ENCODE measurements at places on chromosomes 1 and 21. TPM values are rescaled to one million over a fixed set of nuclear protein-coding genes. Genes with fewer than 3 reads are reported as not detected.

PCP4L1 gene
- not detected for total RNA-seq

SV2A gene
- 16.7 TPM for total RNA-seq

GRCh38 chr1:32695098-32695904 lies 7.3 kb downstream of the SYNC start:
- DNase-seq = no peak

GRCh38 chr1:63368131-63368530 lies 704 bp downstream of the ALG6 start:
- no peak for DNase-seq

- peak; percentile 89 for DNase-seq
These were observed 93.5 kb downstream of the SIK1 start for GRCh38 chr21:43333298-43334062.

- no peak for DNase-seq
These were observed 230.3 kb downstream of the C1orf94 start for GRCh38 chr1:34406833-34407539.

DNA sequence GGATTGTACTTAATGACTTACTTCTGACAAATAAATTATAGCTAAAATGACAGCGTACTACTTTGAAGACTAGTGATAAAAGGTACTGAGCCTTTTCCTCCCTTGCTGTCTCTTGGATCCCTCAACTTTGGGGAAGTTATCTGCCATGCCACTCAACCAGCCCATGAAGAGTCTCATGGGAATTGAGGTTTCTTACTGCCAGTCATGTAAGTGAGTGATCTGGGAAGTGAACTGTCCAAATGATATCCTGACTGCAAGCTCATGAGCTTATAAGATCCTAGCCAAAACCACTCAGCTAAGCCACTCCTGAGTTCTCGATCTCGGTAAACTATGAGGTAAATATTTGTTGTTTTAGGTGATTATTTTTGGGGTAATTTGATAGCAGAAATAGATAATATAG lies 247.8 kb downstream of the NCAM2 start:
- DNase-seq = no peak

DNA sequence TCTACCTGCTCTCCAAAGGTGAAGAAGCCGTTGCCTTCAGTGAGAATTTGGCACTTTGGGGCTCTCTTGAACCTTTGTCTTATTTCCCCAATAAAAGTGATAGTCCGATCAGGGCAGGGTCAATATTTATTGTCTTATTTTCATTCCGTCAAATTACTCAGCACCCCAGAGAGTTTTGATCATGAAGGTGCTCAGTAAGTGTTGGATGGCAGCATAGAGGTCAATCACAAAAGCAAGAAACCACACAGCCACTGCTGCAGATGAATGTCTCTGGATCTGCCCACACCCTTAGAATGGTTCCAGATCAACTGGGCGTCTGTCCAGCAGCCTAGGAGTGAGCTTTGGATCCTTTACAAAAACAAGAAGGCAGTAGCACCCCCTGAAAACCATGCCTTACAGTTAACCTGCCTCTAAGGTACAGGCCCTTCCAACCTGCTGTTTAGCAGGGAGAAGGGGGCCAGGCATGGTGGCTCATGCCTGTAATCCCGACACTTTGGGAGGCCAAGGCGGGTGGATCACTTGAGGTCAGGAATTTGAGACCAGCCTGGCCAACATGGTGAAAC lies 97.3 kb downstream of the PSMG1 start:
- no peak for DNase-seq

DNA sequence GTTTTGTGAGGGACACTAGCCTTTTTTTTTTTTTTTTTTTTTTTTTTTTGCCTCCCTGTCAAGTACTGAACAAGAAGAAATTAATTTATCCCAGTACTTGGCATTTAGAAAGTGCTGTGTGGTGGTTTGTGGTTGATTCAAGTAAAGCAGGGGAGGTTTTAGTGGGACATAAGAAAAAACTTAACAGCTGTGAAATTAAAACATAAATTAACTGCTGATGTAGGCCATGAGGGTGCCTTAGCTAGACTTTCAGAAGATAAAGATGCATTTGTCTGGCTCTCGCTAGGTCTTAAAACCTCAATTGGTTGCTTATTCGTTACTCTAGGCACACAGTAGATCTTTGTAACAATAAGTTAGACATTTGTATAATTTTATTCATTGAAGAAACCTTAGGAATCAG lies 52.3 kb downstream of the SPATA46 start:
- DNase-seq = no peak

GRCh38 chr21:34844013-34844923 lies 175.5 kb downstream of the CLIC6 start:
- DNase-seq = no peak

DNA sequence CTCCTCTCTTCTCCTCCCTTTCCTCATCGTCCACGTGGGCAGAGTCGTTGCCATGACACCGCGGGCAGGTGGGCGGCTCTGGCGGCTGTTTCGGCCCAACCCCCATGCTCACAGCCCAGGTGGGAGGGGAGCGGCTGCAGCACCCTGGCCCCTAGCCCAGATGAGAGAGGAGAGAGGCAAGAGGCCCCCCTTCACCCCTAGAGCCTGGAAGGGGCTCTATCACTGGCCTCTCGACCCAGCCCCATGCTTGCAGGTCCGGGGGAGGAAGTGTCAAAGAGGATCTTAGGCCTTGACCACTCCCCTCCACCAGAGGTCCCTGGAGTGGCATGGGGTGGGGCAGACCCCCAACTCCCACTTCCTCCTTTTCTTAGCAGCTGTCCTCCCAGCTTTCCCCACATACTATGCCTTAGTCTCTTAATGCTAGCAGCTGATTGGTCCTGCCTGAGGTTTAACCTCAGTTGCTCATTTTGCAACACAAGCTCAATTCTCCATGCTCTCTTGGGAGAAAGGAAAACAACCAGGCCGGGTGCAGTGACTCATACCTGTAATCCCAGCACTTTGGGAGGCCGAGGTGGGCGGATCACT lies 10.4 kb downstream of the DLGAP3 start:
- DNase-seq = peak; percentile 76

DNA sequence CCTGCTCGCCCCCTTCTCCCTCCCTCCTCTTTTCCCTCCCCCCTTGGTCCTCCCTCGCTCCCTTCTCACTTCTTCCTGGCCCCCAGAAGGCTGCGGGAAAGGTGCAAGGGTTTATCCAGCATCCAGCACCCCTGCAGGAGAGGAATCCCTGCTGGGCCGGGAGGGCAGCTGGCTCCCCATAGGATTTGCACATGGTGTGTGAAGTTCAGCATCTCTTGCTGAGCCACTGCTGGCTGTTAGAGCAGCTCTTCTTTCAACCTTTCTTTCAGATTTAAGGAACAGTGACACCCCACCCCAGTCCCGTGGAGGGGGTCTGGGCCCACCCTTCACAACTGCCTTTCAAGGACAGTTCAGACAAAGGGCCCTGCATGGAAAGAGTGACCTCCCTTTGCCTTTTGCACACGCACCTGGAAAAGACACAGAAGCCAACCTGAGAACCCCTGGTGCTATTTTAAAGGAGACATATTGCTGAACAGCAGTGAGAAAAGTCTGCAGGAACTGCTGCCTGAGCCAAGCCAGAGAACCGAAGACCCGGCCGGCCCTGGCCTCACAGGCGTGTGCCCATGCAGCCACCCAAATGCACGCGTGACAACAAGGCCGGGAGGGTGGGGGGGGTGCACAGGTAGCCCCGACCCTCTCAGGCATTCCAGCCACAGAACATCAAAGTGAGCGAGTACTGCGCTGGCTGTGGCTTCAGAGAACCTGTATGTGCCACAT lies 66.6 kb downstream of the SLC37A1 start:
- DNase-seq = no peak

GRCh38 chr1:24311741-24312140 lies 7.4 kb upstream of the GRHL3 start:
- no peak for DNase-seq

GRCh38 chr21:14275702-14276205 lies 59.8 kb downstream of the RBM11 start:
- DNase-seq = no peak

- peak; percentile 62 for DNase-seq
These were observed 45.1 kb downstream of the TRPM2 start for GRCh38 chr21:44398499-44398898.

GRCh38 chr21:40658311-40658710 lies 188.6 kb downstream of the DSCAM start:
- no peak for DNase-seq

Measured in osteocyte (in vitro differentiated cells).